Thymus (tissue), 14 donors: ENCODE measurements at places on chromosomes 1 and 21. TPM values are rescaled to one million over a fixed set of nuclear protein-coding genes. Genes with fewer than 3 reads are reported as not detected.

Gene KNCN
- polyA plus RNA-seq: 0.05 TPM

Gene TSEN15
- polyA plus RNA-seq: 30.1 TPM

Gene S100A6
- 654 TPM for polyA plus RNA-seq

Gene ITLN2
- 2.1 TPM for polyA plus RNA-seq

Gene PRAMEF25
- polyA plus RNA-seq: 0.21 TPM

Gene IVL
- 16.6 TPM for polyA plus RNA-seq

Gene TTC13
- 32.9 TPM for polyA plus RNA-seq

Gene ERICH3
- 0.78 TPM for polyA plus RNA-seq

Gene SLC1A7
- 0.07 TPM for polyA plus RNA-seq

GRCh38 chr1:45929257-45929687, 125.9 kb downstream of the MAST2 start:
- no peak for DNase-seq

GRCh38 chr1:45260244-45260643, 53.8 kb upstream of the ZSWIM5 start:
- DNase-seq: no peak

- DNase-seq: no peak
Measured at GRCh38 chr1:177490036-177490639, 319.4 kb downstream of the BRINP2 start.

DNA sequence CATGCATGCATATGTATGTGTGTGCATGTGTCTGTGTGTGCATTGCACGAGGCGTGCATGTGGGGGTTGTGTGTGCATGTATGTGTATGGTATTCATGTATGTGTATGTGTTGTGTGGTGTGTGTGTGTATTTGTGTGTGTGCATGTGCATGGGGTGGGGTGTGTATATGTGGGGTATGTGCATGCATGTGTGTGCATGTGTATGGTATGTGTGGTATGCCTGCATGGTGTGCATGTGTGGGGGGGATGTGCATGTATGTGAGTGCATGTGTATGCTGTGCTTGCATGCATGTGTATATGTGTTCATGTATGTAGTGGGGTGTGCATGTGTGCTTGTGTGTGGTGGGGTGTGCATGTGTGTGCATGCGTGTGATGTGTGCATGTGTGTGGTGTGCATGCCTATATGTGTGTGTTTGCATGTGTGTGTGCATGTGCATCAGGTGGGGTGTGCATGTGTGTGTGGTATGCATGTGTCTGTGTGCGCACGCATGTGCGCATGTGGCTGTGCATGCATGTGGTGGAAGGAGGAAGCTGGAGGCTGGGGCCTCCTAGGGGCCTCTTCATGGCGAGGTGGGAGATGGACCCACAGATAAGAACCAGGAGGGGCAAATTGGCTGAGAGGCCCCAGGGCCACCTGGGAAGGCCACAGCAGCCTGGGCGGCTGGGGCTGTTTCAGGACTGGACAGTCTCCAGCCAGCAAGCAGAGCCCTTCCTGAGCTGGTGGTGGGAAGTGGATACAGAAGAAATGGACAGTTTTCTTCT, 35.9 kb upstream of the ARF1 start:
- no peak for DNase-seq

GRCh38 chr1:212167098-212167497, 118.1 kb upstream of the PPP2R5A start:
- no peak for DNase-seq

- no peak for DNase-seq
Measured at GRCh38 chr21:36075171-36075570, 5.3 kb downstream of the CBR1 start.

- DNase-seq: no peak
Measured at GRCh38 chr21:44612669-44613229, 870 bp downstream of the KRTAP10-8 start.

- DNase-seq: no peak
Measured at GRCh38 chr1:96208428-96208827, 513.2 kb upstream of the PTBP2 start.

DNA sequence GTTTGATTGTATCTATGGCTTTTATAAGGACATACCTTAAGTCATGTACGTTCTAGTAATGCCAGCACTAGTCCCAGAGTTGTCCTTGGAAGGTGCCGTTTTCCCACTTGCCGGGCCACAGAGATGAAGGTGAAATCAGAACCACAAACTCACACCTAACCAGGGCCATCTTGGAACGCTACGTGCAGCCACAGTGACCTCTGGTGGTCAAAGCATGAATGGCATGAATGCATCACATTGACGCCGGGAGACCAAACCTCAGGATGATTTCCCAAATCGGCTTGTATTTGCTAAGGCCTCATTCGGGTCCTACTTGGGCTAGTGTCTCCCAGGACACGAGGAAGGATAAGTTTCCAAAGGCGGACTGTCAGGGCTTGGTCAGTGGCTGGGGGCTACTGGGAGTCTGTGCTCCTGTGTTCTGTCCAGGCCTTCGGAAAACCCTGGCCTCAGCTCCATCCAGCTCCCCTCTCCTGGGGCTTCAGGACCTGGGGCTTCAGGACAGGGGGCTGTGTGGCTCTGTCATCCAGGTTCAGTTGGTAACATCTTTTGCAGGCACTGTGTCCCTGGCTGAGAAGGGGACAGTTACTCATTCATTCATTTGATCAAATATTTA, 260.5 kb downstream of the PRDM2 start:
- DNase-seq: peak; percentile 24

GRCh38 chr1:916173-917075, 7.3 kb upstream of the SAMD11 start:
- DNase-seq: no peak

DNA sequence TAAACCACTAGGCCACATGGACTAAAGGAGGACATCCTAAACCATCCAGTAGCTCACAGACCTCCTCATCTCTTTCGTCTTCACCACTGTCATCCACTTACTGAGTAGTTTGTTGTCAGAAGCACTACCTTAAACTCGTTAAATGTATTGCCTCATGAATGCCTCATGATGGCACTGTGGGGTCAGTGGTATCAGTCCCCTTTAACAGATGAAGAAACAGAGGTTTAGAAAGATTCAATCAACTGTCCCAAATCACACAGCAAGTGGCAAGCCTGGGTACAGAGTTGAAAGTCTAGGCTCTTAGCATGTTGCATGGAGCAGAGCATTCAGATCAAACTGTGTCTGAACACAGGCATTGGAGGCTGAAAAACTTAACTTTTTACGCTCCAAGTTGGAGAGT, 183.6 kb upstream of the KIAA0040 start:
- no peak for DNase-seq

- no peak for DNase-seq
Measured at GRCh38 chr1:178606839-178607238, 93.9 kb downstream of the TEX35 start.

DNA sequence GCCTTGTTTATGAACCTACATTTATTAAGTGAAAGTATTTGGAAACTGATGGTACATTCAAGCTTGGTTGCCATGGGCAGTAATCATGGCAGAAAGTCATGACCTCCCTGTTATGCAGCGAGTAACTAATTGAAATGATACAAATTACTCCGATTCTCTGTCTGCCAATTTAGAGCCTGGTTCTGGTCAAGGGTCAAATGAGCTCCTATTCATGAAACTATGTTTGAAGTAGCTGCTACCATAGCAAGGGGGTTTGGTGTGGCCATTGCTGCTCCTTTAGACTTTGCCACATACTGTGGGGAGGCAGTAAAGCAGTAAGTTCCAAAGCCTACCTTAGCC, 187.2 kb upstream of the FOXD3 start:
- DNase-seq: no peak

- no peak for DNase-seq
Measured at GRCh38 chr1:177809819-177810218, 160.0 kb downstream of the SEC16B start.

- no peak for DNase-seq
Measured at GRCh38 chr21:46049890-46050667, 47.8 kb upstream of the COL6A2 start.

DNA sequence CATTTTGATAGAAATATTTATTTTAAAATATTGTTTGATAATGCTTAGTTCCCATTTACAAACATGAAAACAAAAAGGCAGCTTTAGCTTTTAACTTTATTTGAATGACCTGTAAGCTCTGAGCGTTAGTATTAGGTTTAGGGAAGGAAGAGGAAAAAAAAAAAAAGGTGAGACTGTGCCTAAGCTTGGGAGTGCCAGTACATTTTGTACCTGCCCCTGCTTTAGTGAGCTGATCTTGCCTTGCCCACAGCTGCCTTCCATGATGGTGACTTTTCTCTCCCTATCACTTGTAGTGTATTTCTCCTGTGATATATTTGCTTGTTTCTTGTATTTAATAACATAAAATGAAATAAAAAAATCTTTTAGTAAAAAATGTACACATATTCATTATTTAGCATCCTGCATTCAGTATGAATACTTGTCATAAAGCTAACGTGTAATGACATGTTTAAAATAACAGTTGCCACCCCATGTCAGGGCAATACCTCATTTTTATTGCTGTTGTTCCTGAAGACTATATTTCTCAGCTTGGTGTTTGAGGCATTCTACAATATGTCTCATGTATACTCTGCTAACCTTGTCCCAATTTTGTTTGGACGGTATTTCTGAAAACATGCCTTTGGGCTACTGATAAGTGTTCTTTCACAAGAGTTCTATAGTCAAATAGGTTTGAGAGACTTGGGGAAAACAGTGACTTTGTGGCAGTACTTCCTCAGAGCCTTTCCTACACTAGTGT, 76.3 kb downstream of the NEK7 start:
- no peak for DNase-seq

DNA sequence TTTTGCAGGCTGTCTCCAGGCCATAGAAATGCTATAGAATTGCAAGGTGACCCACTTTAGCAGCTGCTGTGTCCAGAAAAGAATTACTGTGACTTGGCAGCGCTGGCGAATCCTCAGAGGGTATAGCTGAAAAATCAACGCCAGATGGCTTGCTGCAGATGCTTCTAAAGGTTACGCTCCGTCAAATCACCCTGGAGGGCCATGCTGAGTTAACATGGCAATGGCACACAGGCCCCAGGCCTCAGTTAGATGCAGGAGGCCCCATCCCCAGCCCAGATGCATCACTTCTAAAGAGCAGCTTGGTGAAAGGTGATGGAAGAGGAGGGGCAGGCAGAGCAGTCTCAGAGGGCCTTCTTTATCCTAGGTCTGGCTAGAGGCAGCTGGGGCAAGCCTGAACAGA, 18.0 kb downstream of the KIAA1614 start:
- no peak for DNase-seq

DNA sequence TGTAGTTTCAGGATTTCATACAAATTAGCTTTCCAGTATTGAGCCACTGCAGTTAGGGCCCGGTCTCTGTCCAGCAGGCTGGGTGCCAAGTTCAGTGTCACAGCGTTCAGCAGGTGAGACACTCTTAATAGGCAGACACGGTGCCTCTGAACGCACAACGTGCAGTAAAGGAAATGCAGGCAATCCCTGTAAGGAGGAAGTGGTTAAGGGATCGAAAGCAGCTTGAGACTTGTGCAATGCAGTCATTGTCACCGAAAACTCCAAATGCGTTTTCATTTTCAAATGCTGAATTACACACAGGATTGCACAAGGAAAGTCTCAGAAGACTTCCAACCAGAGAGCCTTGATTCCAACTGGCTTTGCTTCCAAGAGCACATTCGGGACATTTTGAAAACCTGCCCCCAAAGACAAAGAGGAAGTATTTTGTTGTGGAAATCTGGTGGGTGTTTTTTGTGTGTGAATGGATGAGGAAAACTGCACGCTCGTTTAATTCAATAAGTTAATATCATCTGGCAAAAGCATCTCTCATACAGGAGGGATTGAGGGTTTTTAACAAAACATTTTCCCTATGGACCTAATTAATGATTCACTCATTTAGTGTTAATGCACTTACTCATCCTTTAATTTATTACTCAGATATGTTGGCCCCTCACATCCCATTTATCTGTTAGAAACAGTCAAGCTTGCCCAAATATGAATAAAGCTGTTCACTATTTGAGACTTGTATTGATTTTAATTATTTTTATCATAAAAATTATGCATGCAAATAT, 61.6 kb downstream of the PTGS2 start:
- peak; percentile 40 for DNase-seq

DNA sequence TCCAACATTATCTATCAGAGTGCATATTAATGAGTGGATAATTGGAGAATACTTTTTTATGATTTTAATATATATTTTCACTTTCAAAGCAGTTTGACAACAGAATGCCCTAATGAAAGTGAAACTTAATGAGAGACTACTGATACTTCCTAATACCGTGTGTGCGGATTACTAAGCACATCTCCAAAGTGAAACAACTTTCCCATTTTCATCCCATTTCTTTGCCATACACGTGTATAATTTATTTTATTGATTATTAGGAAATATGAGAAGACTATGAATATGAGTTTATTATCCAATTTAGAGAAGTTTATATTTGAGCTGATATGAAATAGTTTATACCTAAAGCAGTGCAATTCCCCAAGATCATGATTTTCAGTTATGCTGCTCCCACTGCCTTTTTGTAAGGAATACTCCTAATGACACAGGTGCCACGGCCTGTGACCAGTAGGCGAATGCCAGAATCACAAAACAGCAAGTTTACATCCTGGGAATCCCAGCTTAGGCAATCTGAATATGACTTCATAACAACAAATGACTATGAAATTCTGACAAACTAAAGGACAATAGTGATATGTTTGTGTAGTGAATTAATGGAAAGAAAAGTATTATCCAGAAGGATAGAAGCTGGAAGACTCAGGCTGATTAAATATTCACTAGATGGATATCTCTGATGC, 202.9 kb downstream of the NCAM2 start:
- no peak for DNase-seq

- peak; percentile 78 for DNase-seq
Measured at GRCh38 chr1:23777979-23778814, at the start of gene PITHD1. TSS of gene PITHD1 (plus strand) at chr1:23778418. CDS start at chr1:23778516, 98 bp downstream.

DNA sequence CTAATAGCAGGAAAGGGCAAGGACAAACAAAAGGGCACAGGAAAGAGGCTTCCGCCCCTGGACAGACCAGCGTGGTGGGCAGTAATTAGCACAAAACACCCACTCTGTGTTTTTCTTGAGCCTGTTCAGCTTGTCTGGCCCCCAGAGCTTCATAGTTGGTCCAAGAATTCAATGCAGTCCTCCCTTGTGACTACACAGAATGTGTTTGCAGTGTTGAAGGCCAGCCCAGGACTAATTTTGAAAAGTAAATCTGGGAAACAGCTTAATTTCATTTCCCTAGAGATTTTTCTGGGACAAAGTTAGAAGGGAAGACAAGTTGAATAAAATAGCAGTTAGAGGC, 49.2 kb upstream of the LMO4 start:
- DNase-seq: no peak

GRCh38 chr1:54297596-54298283, 97.8 kb downstream of the MRPL37 start:
- no peak for DNase-seq

DNA sequence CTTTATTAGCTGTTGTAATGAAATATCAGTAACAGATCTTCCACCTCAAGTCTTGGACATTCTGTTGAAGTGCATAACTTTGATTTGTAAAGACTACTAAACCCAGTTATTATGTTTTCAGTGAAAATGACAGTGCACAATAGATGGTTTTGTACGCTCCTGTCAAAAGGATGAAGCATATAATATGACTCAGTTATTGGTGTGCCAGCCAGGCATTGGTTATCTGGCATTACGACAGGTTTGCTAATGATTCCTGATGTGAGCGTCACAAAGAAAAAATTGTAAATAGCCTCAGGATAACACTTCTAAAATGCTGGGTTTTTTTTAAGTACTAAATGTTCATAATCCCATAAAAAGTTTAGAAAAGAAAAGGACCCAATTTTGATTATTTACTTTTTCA, 147.9 kb downstream of the MAGI3 start:
- DNase-seq: no peak

GRCh38 chr21:15122241-15122640, 57.4 kb upstream of the NRIP1 start:
- DNase-seq: no peak
